SJCRH30 (cell line): ENCODE measurements at places on chromosomes 13 and 19. TPM values are rescaled to one million over a fixed set of nuclear protein-coding genes. Genes with fewer than 3 reads are reported as not detected.

GRCh38 chr19:45403781-45404556, 900 bp downstream of the PPP1R13L start:
- no peaks in the 10 kb centered on the region for H3K36me3 ChIP-seq
- H3K4me1 ChIP-seq = 0 out of 2 replicates have a peak, but pooled peaks cover 3% of the 10 kb centered on the region
- H3K27me3 ChIP-seq = no peaks in the 10 kb centered on the region
- no peak for DNase-seq

Gene ALOX5AP
- total RNA-seq = 0.73 and 0.76 TPM in 2 replicates

DNA sequence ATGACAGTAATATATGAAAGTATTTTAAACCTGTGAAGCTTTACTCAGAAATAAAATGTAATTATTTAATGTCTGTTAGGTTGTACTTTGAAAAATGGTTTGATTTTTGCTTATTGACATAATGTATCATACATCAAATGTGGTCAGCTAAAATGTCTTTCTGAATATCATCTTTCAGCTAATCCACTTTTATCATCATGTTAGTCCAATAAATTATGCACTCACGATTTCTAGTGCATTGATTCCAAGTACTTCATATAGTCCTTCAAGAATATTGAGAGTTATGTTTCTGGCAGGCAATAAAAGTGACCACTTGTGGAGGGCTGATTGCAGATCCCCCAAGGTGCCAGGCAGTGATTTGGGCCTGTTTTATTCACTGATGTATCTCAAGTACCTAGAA, 1204.1 kb downstream of the OLFM4 start:
- no peaks in the 10 kb centered on the region for H3K4me1 ChIP-seq
- H3K36me3 ChIP-seq = no peaks in the 10 kb centered on the region
- no peak for DNase-seq
- H3K27ac ChIP-seq = no peak overlapping the region

DNA sequence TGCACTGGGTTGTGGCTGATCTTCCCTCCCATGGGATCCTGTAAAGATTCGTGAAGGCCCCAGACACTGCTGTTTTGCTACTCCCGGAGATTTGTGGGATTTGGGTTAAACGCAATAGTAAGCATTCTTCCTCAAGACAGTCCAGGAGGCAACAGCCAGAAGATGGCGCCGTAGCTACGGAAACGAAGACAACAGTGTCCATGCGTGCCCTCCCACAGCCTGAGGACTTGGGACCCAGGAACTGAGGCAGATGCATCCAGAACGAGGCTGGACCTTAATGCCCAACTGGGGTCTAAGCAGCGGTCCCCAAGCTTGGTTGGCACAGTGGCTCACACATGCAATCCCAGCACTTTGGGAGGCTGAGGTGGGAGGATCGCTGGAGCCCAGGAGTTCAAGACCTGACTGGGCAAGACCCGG, 57.6 kb upstream of the ZNF507 start:
- H3K4me1 ChIP-seq = peaks cover 10% of the 10 kb centered on the region; the same call in 1 of the 2 replicates
- no peak overlapping the region; the same call in 1 of the 2 replicates for H3K27ac ChIP-seq
- H3K27me3 ChIP-seq = no peaks in the 10 kb centered on the region
- peak overlapping the region; percentile 33 for H3K4me3 ChIP-seq
- no peaks in the 10 kb centered on the region for H3K36me3 ChIP-seq
- peak; percentile 85 for DNase-seq

DNA sequence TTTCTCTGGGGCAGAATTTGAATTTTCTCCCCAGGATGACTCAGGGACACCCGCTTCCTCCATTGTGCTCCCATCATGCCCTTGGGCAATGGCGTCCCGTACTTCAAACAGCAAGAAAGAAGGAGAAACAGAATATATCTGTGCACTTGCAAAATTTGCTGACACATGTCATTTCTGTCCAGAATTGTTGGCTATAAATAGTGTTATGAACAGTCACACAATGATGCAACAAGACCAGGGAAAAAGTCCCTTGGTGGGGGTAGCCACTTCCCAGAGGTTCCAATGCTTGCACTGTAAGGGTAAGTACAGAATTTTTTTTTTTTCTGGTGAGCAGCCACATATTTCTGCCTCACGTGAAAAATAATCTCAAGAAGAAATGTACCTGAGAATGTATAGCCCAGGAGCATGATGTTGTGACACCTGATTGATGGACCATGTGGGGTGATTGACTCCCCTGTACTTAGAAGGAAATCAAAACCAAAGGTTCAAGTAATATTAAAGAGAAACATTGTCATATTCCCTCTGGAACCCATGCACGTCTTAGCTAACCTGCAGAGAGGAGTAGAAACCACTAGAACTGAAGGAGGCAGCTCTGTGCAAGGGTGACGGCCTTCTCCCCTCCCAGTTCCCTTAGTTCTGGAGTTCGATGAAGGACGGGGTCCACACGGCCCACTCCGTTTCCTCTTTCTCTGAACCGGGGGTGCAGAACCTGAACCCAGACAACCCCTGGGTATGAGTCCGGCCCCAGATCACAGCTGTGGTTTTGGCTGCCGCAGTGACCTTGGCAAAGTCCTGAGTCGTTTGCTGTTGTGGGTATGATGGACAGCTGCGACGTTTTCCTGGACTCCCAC, 9.3 kb upstream of the LAIR1 start:
- DNase-seq = no peak
- H3K4me3 ChIP-seq = no peak overlapping the region
- H3K4me1 ChIP-seq = no peaks in the 10 kb centered on the region
- H3K27me3 ChIP-seq = no peaks in the 10 kb centered on the region; the same call in 1 of the 2 replicates

DNA sequence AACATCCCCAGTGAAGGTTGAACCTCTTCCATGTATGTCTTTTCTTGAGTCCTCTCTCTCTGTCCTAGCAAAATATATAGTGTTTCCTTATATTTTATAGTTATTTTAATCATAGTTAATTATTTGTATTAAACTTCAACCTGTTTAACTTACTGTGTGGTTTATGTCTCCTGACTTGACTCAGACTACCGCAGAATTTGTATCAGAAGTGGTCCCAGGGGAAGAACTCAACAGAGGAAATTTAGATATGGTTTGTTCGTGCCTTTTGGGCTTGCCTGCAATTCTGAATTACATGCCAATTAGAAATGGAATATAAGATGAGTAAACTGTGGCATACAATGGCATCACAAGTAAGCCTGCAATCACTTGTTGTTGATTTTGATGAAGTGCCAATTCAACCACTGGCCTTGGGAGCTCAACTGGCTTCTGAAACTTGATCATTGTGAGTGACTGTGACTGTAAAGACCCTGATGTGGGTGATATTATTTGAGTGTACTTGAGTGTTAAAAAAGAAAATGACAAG, 1459.5 kb upstream of the PCDH20 start:
- peaks cover 29% of the 10 kb centered on the region for H3K4me1 ChIP-seq
- H3K27ac ChIP-seq = peak overlapping the region; percentile 45
- no peak overlapping the region for H3K4me3 ChIP-seq
- no peaks in the 10 kb centered on the region for H3K27me3 ChIP-seq
- no peaks in the 10 kb centered on the region for H3K36me3 ChIP-seq
- peak; percentile 69 for DNase-seq

DNA sequence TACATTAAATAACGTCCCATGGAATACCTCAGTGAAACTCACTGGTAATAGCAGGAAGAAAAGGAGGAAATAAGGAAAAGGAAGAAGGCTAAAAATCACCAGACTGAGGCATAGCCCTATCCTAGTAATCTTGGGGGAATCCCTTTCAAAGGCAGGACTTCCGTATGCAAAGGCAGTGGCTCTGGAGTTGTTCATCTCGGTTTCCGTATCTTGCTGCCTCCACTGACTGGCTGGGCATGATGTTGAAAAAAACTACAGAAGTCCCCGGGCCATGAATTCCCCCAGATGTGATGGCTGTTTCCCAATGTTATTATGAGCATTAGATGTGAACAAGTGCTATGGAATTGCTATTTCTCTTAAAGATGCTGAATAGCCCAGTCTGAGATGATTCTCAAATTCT, 5.5 kb downstream of the FPR2 start:
- DNase-seq = no peak
- no peaks in the 10 kb centered on the region for H3K27me3 ChIP-seq
- no peak overlapping the region for H3K4me3 ChIP-seq
- no peaks in the 10 kb centered on the region for H3K36me3 ChIP-seq

DNA sequence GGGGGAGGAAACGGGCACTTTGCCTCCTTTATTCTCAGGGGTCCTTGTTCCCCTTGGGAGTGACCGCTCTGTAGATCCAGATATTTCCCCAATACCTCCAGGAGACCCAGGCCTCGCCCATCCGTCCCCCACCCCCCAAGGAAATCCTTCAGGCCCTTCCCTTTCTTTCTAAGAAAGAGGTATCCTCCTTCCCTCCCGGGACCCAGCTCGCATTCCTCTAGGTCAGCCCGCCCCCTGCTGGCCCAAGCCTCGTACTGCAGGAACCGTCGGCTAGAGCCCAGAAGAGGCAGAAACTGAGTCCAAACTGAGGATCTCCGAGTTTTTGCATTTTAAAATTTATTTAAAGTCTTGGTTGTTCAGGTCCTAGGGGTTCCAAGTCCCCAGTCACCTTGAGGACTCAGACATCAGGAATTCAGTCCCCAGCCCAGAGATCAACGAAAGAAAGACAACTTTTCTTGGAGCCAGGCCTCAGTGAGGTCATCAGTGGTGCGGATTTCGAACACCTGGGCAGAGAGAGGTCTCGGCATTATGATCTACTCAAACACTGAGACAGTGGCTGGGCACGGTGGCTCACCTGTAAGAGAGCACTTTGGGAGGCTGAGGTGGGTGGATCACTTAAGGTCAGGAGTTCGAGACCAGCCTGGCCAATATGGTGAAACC, 7.5 kb upstream of the LRFN1 start:
- H3K4me3 ChIP-seq = no peak overlapping the region
- no peaks in the 10 kb centered on the region for H3K36me3 ChIP-seq
- H3K27ac ChIP-seq = no peak overlapping the region
- peak; percentile 70 for DNase-seq
- no peaks in the 10 kb centered on the region; the same call in 1 of the 2 replicates for H3K27me3 ChIP-seq

DNA sequence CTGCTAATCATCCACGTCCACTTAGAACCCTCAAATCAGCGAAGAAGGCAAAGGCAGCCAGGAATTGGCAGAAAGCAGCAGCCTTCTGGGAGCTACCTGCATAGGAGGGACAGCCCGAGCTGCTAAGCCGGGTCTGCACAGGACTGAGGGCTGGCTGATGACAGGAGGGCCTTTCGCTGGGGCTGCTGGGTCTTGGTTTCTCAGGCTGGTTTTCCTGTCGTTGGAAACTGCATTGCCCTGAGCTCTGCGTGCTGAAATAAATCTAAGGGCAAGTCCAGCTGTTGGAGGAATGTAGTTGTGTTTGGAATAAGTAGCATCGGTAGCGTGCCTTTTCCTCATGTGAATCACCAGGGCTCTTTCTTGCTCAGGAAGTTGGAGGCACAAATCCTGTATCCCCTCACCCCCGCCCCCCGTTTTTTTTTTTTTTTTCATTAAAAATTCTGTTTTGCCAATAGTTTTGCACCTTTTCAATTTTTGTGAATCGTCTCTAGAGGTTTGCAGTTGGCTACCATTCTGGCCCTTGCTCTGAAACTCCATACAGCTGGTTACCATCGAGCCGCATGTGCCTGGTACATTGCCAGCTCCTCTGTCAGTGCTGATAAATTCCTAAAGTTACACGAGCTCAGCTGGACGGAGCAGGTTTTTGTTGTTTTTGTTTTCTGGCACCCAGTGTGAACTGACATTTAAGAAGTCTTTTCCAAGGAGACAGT, 193.9 kb upstream of the RNF113B start:
- H3K4me3 ChIP-seq = no peak overlapping the region
- DNase-seq = no peak
- no peak overlapping the region for H3K27ac ChIP-seq

- no peaks in the 10 kb centered on the region for H3K27me3 ChIP-seq
- no peak overlapping the region for H3K4me3 ChIP-seq
Observed at GRCh38 chr19:47353307-47353712, 4.2 kb downstream of the DHX34 start.

DNA sequence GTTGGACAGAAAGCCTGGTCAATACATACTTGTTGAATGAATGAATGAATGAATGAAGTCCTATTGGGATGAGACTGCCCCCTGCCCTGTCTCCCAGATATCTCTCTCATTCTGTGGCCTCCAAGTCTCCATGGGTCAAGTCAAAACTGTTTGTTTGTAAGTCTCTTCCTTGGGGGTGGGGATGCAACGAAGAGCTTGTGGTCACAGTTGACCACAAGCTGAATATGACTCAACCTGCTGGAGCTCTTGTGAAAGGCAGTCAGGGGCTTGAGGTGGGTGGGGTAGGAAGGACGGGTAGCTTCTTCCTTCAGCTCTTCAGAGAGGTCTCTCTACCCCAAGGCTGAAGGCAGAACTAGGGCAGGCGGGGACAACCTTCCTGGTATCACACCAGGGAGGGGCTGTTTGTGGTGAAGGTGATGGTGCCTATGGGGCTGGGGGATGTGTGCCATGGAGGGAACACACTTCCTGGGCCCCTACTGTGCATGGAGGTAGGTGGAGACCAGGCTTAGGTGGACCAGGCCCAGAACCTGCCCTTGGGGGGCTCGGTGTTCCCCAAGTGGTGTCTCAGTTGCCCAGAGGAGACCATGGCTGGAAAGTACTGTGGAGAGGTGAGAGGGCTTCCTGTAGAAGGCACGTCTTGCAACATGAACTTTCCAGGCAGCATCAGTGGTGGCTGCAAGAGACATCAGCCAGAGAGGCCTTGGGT, 8.0 kb downstream of the MYO1F start:
- DNase-seq = peak; percentile 19
- H3K27ac ChIP-seq = no peak overlapping the region
- H3K4me1 ChIP-seq = peaks cover 3% of the 10 kb centered on the region; the same call in 1 of the 2 replicates
- H3K4me3 ChIP-seq = no peak overlapping the region
- no peaks in the 10 kb centered on the region for H3K27me3 ChIP-seq

DNA sequence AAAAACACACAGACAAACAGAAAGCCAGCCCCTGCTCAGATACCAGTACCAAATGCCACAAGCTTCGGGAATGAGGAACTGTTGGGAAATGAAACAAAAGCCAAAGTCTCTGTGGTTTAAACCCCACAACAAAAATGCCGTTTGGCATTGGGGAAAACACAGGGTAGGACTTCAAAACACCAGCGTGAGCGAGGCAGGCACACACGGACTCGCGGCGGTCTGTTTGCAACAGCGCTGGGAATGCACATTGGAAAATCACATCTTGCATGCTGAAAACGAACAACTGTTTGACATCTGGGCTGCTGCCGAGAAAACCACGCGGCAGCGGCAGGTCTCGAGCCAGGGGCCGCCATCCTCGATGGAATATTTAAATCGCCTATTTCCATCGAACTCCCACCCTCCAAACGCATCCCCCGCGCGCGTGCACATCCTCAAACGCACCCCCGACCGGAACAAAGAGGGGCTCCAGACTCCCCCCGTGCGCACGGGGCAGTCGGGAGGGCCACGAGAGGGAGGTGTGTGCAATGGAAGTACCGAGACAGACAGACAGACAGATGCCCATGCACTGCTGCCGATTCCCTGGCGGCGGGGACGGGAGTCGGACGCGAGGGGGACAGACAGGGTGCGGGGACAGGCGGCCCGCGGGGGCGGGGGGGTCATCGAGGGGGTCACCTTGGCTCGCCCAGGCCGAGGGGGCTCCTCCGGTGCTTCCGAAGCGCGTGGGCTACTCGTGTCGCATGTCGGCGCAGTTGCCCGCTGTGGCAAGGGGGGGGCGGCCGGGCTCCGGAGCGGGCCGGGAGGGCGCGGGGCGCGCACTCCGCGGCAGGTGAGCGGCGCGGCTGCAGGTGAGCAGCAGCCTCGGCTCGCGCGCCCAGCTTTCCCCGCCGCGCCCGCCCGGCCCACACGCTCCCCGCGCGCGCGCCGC, at the start of gene GPR12:
TSS of gene GPR12 (minus strand) at position 880 of the 925 bp plus-strand sequence. CDS start 959 bp downstream, outside the sequence.
- no peaks in the 10 kb centered on the region for H3K36me3 ChIP-seq
- H3K4me1 ChIP-seq = no peaks in the 10 kb centered on the region; the same call in 1 of the 2 replicates
- no peak within 1 kb of the TSS for H3K27ac ChIP-seq
- H3K27me3 ChIP-seq = no peaks in the 10 kb centered on the region

- H3K4me1 ChIP-seq = peaks cover under 1% of the 10 kb centered on the region; the same call in 1 of the 2 replicates
- no peak for DNase-seq
- no peak overlapping the region for H3K27ac ChIP-seq
- H3K27me3 ChIP-seq = no peaks in the 10 kb centered on the region
- H3K36me3 ChIP-seq = no peaks in the 10 kb centered on the region
- H3K4me3 ChIP-seq = no peak overlapping the region
Observed at GRCh38 chr13:73985783-73986182, 148.4 kb downstream of the KLF12 start.

Gene FGF21
- not detected in 2 replicates for total RNA-seq
